ENCODE measurements at places on chromosomes 11 and 22.
A peak's percentile ranks its signal among the peaks of the same experiment; 100 is the strongest.

GRCh38 chr22:44596396-44597125 is 98.5 kb upstream of the RTL6 start:
- DNase-seq = no peak

- DNase-seq = peak; percentile 46
Measured at GRCh38 chr22:46259374-46259773, 3.8 kb downstream of the PKDREJ start.

GRCh38 chr11:7512525-7513233 is 1.1 kb upstream of the PPFIBP2 start:
- peak; percentile 67 for DNase-seq

- no peak for DNase-seq
Measured at GRCh38 chr11:251550-251949, 14.8 kb downstream of the PSMD13 start.

- DNase-seq = peak; percentile 59
Measured at GRCh38 chr22:49701380-49702067, 126.1 kb downstream of the BRD1 start.

DNA sequence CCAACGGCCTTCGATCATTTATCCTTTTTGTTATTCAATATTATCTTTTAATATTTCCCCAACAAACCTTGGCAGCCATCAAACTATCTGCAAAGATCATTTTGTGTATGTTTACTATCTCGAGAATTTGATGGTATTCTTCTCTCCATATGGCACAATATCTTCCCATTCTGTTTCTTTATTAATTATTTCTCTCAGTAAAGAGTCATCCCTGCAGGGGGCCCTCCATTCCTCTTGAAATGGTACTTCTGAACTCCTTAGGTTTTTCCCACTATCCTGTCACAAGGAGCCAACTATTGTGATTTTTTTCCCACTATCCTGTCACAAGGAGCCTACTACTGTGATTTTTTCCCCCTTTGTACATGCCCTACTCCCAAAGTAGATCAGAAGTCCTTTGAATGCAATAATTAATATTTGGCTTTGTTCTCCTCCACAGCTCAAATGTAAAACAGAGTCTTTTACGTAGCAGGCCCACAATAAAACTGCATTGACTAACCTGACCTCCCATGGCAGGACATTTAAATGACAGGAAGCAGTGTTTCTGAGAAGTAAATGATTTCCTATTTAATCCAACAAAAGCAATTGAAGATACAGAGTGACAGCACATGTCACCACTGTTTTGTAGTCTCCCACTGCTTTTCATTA is 43.3 kb downstream of the PDGFD start:
- DNase-seq = no peak

- no peak for DNase-seq
Measured at GRCh38 chr11:104462341-104462740, 298.4 kb upstream of the PDGFD start.

GRCh38 chr11:108148556-108148955 is 27.2 kb downstream of the ACAT1 start:
- no peak for DNase-seq

DNA sequence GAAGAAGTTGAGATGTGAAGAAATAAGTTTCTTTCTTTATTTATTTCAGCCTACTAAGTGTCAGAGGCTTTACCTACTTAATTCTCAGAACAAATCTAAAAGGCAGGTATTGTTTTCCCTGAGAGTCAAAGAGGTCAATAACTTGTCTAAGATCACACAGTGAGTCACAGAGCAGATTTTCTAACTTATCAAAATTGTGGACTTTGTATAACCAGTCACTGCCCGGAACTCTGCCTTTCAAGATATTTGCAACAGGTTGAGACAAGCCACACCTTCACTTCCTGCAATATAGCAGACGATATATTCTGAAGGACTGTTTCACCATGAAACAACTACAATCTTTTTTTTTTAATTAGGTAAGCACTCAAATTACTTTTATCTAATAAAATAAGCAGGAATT is 10.5 kb upstream of the MMP3 start:
- DNase-seq = no peak

GRCh38 chr11:76980196-76980595 is 54.0 kb upstream of the B3GNT6 start:
- DNase-seq = no peak

GRCh38 chr22:48369789-48370507 is 1457.7 kb downstream of the BRD1 start:
- no peak for DNase-seq

GRCh38 chr11:70916351-70916750 is 336.0 kb downstream of the SHANK2 start:
- DNase-seq = no peak

DNA sequence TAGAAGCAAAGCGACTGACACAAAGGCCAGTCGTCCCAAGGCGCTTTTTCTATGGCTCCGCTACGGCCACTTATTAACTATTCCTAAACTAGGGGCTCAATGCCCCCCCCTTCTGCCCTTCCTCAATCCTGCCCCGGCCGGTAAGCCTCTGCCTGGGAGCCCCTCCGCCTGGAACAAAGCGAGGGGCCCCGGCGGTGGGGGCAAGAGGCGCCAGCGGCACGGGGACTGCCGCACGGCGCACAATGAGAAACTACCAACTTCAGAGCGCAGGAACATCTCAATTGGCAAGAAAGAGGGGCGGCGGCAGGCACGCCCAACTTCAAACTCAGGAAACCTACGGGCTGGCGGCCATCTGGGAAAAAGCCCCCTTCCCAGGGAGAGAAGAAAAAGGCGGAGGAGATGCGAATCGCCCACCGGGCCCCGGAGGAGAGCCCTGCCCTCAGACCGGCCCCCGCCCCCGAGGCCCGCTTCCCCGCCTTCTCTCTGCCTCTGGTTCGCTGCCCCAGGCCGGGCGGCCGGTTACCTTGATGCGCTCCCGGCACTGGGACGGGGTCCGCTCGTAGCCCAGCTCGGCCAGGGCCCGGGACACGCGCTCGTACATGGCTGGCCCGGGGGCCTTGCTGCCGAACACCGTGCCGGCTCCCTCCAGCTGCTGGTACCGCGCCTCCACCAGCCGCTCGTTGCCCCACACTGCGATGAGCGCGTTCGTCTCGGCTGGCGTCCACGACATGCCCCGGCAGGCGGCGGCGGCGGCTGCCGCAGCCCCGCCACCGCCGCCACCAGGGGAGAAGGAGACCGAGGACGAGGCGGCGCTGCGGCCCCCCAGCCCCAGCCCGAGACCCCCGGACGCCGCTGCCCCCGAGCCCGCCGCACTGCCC is 619 bp downstream of the MSANTD2 start:
- peak; percentile 35 for DNase-seq

GRCh38 chr11:72534371-72535193 is 100.3 kb upstream of the CLPB start:
- no peak for DNase-seq

GRCh38 chr22:49693848-49694247 is 133.8 kb downstream of the BRD1 start:
- no peak for DNase-seq

DNA sequence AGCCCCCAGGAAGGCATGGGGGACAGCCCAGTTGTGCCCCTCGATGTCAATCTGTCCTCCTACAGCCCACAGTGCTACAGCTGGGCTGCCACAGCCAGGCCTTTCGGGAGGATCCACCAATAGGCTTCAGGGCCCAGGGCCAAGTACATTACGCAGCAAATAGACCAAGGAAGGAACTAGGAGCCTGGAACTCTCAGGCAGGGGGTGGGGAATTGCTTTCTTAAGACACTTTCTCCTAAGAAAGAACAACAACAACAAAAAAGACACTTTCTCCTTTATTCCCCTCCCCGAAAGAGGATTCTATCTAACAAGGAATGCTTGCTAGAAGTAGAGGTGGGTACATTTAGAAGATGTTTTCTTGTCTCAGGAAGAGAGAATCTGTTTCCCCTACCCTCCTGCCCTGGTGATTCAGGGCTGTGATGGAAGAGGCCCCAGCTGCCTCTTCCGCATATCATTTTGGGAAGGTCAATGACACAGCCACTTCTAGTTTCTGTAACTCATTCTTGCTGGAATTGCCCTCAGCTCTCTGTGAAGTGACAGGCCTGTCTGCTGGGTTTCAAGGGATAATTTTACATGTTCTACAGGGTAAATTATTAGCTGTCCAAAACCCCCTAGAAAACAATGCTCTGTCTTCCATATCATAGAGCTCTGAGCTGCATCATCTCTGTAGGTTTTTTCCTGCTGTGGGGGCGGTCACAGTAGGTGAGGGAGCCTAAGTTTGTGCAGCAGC is 6.0 kb upstream of the MALAT1 start:
- peak; percentile 79 for DNase-seq

DNA sequence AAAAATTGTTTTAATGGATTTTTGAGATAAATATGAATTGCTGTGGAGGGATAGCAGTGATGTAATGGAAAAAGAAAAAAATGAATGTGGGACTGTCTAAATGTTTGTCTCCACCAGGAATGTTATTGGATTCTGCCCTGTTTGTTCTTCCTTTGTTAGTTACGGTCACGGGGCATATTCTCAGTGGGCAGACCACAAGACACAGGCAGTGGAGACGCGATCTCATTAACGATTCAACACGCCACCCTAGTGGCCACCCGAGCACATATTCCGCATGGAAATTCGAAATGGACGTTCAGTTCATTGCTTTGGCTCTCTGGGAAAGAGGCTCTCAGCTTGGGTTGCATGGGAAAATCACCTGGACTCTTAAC is 151.8 kb upstream of the TTC12 start:
- DNase-seq = no peak

DNA sequence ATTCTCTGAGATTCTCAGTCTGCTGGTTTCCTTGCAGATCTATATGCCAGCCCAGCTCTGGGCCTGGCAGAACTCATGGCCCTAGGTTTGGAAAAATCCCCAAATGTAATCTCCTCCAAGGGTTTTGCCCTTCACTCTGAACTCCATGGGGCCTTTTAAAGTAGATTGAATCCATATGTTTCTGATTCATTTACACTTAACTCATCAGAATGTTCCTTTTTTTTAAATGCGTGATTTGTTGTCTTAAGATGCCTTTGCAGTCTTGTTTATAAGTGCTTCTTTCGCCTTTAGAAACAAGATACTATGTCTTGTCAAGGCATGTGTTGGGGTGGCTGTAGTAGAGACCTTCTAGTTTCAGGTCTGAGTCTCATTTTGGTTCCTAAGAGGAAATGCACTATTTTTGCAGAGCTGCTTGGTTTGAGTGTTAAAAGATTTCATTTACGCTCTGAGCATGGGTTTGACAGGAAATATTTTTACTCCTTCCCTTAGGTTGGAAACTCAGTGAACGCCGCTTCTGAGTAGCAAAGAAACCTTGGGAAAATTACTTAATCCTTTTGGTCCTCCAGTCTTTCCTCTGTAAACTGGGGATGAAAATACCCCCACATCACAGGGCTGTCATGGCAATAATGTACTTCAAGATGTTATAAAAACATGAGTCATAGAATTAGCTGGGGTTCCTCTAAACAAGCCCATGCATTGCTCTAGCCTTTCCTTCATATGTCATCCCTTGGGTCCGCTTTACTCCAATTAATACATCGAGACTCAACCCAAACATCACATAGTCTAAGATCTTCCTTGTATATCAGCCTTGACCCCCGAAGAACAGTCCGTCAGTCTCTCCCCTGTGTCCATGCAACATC is 83.5 kb downstream of the SNX19 start:
- no peak for DNase-seq

- DNase-seq = no peak
Measured at GRCh38 chr11:83285151-83285770, 906 bp downstream of the CCDC90B start.

DNA sequence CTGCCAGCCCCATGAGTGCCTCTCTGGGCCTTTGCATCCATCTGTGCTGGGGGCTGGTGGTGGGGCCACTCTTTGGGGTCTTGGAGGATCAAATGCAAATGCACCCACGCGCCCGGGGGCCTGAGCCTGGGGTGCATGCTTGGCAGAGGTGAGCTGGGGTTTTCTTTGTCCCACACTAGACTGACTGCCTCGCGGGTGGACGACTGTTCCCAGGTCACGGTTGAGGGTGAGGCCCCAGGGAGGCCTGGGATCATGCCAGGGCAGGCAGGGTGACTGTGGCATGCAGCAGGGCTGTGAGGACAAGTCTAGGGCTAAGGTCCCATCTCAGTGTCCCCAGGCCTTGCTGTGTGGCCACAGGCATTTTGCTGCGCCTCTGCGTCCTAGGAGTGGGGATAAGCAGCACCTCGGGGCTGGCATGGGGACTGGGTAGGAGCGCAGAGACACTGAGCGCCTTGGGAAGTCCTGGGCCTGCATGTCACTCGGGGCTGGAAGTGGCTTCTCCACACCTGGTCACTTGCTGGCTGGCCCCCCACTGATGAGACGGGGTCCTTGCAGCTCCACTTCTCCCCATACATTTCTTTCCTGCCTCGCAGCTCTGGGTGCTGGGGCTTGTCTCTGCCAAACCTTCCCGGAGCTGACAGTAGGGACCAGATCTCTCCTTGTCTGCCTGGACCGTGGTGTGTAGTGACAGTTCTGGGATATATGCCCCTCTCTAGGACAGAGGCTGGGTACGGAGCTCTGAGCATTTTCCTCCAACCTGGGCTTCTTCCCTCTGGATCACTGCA is 133.1 kb downstream of the CTTN start:
- no peak for DNase-seq

GRCh38 chr11:61617515-61617914 is 36.6 kb upstream of the SYT7 start:
- no peak for DNase-seq

- DNase-seq = no peak
Measured at GRCh38 chr11:96168623-96169022, 174.4 kb downstream of the MAML2 start.

DNA sequence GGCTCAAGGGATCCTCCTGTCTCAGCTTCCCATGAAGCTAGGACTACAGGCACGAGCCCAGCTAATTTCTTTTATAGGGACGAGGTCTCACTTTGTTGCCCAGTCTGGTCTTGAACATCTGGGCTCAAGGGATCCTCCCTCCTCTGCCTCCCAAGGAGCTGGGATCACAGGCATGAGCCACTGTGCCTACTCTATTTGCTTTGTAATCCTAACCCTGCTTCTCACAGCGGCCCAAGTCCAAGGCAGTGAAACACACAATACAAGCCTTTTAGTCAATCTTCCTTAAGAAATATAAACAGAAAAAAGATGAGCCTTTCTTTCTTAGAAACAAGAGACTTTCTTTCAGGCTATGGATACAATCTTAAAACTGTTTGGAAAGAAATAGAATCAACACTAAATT is 115.2 kb upstream of the SORL1-AS1 start:
- DNase-seq = no peak

- no peak for DNase-seq
Measured at GRCh38 chr11:22157531-22157930, 35.4 kb upstream of the ANO5 start.

DNA sequence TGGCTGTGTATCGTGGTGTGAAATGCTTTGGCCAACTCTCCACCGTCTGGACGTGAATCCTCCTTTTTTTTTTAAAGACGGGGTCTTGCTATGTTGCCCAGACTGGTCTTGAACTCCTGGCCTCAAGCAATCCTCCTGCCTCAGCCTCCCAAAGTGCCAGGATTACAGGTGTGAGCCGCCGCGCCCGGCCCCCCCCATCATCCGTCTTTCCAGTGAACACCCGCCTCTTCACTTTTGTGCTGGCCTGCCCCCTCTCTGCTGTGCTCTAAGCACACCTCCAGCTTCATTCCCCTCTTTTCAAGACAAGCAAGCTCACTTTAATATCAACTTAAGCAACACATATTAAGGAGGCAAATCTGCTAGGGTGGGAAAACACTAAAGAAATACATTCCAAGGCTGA is 35.3 kb downstream of the IGSF9B start:
- DNase-seq = no peak
